Endothelial cell (in vitro differentiated cells): ENCODE measurements at places on chromosomes 2 and 18. TPM values are rescaled to one million over a fixed set of nuclear protein-coding genes. Genes with fewer than 3 reads are reported as not detected.

KIF5C gene
- 50.6 TPM for total RNA-seq

STAMBP gene
- total RNA-seq, result 29.2 TPM

TNFAIP6 gene
- total RNA-seq, result not detected

MYCN gene
- 8.5 TPM for total RNA-seq

CCDC148 gene
- total RNA-seq, result 2.2 TPM

SLC23A3 gene
- total RNA-seq, result 1.7 TPM

RNF152 gene
- total RNA-seq, result 4.1 TPM

CERKL gene
- total RNA-seq, result 0.08 TPM

AQP12B gene
- not detected for total RNA-seq

DSG1 gene
- not detected for total RNA-seq

LONRF2 gene
- total RNA-seq, result not detected

UGT1A5 gene
- total RNA-seq, result not detected

PKDCC gene
- 9.6 TPM for total RNA-seq

NYAP2 gene
- total RNA-seq, result not detected

INPP5D gene
- total RNA-seq, result 79.2 TPM

SOWAHC gene
- 2.2 TPM for total RNA-seq

TACR1 gene
- 1.0 TPM for total RNA-seq

IL37 gene
- total RNA-seq, result not detected

SNRNP200 gene
- total RNA-seq, result 168 TPM

TRAPPC8 gene
- total RNA-seq, result 40.7 TPM

GALNT14 gene
- total RNA-seq, result 16.8 TPM

MALL gene
- total RNA-seq, result 2.6 TPM

FAP gene
- total RNA-seq, result not detected

TEX44 gene
- not detected for total RNA-seq

TYMS gene
- 61.7 TPM for total RNA-seq

ALKAL2 gene
- 3.2 TPM for total RNA-seq

FIGN gene
- total RNA-seq, result 14.0 TPM

HOXD12 gene
- not detected for total RNA-seq

APOB gene
- 15.9 TPM for total RNA-seq

IL1F10 gene
- not detected for total RNA-seq

PARD6G gene
- total RNA-seq, result 10.4 TPM

TUBA4B gene
- total RNA-seq, result not detected

GPR75 gene
- 5.1 TPM for total RNA-seq

SLC19A3 gene
- 0.62 TPM for total RNA-seq

PSME4 gene
- total RNA-seq, result 106 TPM

CNTNAP5 gene
- total RNA-seq, result 5.0 TPM

CABLES1 gene
- 24.9 TPM for total RNA-seq

HOXD13 gene
- total RNA-seq, result not detected

CYRIA gene
- 32.4 TPM for total RNA-seq

POTEJ gene
- not detected for total RNA-seq

ZRANB3 gene
- 9.4 TPM for total RNA-seq

CAMKMT gene
- 8.4 TPM for total RNA-seq

TMEM178A gene
- 4.8 TPM for total RNA-seq

ASXL3 gene
- 7.2 TPM for total RNA-seq

TRIB2 gene
- total RNA-seq, result 10.1 TPM

CCDC121 gene
- 4.7 TPM for total RNA-seq

GAD1 gene
- total RNA-seq, result 129 TPM

ABCB11 gene
- 1.9 TPM for total RNA-seq

LHCGR gene
- not detected for total RNA-seq

GNAL gene
- 9.7 TPM for total RNA-seq

FEV gene
- 0.56 TPM for total RNA-seq
